Bronchus fibroblast of lung (primary cell): ENCODE measurements at places on chromosomes 2 and 18. TPM values are rescaled to one million over a fixed set of nuclear protein-coding genes. Genes with fewer than 3 reads are reported as not detected.

Gene CNTNAP5
- not detected in 2 replicates for total RNA-seq

Gene ETAA1
- total RNA-seq = 12.3 and 18.5 TPM in 2 replicates

Gene AP1S3
- total RNA-seq = 1.2 and 2.2 TPM in 2 replicates

Gene EVA1A
- 28.4 and 28.7 TPM in 2 replicates for total RNA-seq

Gene ANKRD39
- total RNA-seq = 28.7 and 29.4 TPM in 2 replicates

Gene RAX
- total RNA-seq = not detected in 2 replicates

Gene PID1
- total RNA-seq = 5.9 and 6.7 TPM in 2 replicates

Gene ALK
- total RNA-seq = not detected in 2 replicates

Gene LAMA1
- 6.2 and 7.0 TPM in 2 replicates for total RNA-seq

Gene NEU4
- total RNA-seq = not detected in 2 replicates

Gene ADCYAP1
- total RNA-seq = 0.34 TPM in 1 of 2 replicates, not detected in the other

Gene GPR45
- not detected in 2 replicates for total RNA-seq

Gene VIT
- not detected in 2 replicates for total RNA-seq
